ENCODE measurements at places on chromosomes 2 and 18.

DNA sequence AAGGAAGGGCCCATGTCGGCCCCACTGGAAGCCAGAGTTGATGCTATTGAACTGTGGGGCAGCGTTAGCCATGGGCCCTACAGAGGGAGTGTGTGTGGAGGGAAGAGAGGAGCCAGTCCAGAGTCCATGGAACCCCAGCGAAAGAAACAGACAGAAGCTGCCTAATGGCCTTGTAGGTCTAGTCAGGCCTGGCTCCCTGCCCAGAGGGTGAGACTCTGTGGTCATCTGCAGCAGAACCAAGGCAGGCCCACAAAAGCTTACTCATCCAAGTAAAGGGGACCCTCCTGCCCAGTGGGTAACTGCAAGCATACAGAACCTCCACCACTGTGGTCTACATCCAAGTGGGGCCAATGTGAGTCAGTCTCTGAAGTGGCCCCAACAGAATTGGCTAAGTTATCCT is 439.8 kb downstream of the TGIF1 start:
- no peak for DNase-seq

DNA sequence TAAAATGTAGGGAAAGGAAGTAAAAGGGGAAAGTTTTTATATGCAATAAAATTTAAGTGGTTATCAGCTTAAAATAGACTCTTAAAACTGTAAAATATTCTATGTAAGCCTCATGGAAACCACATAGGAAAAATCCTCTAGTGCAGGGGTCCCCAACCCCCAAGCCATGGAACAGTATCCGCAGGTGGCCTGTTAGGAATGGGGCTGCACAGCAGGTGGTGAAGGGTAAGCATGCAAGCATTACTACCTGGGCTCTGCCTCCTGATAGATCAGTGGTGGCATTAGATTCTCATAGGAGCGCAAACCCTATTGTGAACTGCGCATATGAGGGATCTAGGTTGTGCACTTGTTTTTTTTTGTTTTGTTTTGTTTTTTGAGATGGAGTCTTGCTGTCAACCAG is 1409.3 kb upstream of the CDH2 start:
- DNase-seq = no peak

- DNase-seq = no peak
These were observed 816.3 kb upstream of the HS6ST1 start for GRCh38 chr2:129135017-129135416.

DNA sequence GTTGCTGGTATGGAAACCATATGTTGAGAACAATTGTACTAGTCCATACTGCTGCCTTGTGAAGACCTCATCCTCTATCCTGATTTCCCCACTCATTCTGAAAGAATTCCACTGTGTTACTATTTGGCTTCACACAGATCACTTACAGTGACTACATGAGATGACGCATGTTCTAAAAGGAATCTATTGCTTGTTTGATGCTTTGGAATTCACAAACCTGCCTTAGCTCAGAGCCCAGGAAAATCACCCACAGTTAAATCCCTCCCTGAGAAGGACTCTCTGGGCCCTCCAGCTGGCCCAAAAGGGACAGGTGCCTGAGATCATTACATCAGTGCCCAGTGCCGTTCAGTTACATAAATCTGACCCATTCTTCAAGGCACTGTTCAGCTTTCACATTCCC is 45.3 kb downstream of the KLHL29 start:
- no peak for DNase-seq

DNA sequence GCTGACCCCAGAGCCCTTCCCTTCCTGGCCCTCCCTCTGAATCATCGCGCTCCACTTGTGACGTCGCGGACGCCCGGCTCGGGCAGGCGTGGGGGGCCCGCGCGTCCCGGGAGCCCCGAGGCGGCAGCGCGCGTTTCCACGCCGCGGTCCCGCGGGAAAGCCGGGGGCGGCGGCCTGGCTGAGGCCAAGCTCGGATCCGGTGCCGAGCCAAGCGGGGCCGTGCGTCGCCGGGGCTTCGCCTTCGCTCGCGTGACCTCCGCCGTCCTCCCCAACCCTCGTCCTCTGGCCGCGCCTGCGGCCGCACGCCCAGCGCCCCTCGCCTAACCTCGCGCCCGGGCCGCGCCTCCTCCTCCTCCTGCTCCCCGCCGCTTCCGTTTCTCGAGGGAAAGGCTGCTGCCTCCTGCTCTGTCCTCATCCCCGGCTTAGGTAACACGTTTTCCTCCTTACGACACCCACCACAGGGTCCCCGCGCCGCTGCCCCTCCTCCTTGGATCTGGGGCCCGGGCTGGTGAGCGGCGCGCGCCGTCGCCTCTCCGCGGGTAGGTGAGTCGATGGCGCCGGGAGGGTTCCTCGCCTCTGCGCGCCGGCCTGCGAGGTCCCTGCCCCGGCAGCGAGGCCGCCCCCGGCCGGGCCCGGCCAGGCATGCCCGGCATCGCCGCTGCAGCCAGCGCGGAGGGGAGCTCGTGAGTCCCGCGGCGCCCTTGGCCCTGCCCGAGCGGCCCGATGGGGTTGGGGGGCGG is at the start of gene INPP1:
TSS of gene INPP1 (plus strand) at position 54 of the 740 bp plus-strand sequence. CDS start 16,514 bp downstream, outside the sequence.
- DNase-seq = no peak

DNA sequence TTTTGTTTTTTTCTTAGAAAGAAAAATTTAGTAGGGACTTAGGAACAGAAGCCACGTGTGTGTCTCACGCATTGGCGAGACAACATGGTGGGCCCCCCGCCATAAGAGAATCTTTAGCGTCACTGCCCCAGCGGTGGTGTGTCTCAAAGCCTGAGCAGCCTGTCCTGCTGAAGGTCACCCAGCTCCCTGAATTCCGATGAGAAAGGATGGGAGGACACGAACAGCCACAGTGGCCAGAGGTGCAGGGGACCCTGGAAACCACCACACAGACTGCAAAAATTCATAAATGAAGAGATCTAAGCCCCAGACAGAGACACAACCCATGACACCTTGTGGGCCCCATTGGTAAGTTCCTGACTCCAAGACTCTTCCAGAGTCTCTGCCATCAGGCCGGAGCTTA is 266.1 kb upstream of the RAB6C start:
- no peak for DNase-seq

DNA sequence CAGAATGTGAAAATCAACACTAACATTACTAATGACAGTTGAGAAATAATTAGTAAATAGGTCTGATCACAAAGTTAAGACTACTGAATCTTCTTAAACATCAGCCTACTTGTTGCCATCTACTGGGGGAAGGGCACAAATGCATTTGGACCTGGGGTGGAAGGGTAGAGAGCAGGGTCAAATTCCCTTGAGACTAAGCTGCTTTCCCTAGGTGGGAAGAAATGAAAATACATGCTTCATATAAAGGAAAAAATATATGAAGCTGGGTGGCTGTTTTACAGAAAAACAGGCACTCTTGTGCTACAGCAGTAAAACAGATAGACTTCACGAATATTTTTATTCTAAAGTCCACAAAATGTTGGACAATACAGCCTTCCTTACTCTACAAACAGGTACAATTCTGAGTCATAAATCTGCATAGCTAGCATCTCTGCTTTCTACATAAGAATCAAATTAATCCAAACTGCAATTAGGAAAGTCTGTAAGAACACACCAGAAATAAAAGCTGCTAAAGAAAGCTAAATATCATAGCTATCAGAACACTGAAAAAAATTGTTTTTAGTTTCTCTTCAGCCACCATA is 10.9 kb downstream of the TRIP12 start:
- no peak for DNase-seq

- no peak for DNase-seq
These were observed 328.1 kb upstream of the PKDCC start for GRCh38 chr2:41719756-41720155.

DNA sequence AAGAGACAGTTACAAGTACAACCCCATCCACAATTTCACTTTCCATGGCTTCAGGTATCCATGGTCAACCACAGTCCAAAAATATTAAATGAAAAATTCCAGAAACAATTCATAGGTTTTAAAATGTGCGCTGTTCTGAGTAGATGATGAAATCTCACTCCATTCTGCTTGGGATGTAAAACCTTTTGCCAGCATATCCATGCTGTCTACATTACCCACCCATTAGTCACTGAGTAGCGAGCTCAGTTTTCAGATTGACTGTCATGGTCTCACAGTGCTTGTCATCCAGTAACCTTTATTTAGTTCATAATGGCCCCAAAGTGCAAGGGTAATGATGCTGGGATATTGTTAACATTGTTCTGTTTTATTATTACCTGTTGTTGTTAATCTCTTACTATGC is 40.5 kb downstream of the SMAD4 start:
- no peak for DNase-seq

GRCh38 chr18:37321582-37322491 is 243.8 kb downstream of the CELF4 start:
- no peak for DNase-seq

GRCh38 chr18:74836296-74837139 is 238.8 kb downstream of the ZNF407 start:
- DNase-seq = no peak

- DNase-seq = no peak
These were observed 38.0 kb downstream of the SLC4A1AP start for GRCh38 chr2:27701676-27702075.

DNA sequence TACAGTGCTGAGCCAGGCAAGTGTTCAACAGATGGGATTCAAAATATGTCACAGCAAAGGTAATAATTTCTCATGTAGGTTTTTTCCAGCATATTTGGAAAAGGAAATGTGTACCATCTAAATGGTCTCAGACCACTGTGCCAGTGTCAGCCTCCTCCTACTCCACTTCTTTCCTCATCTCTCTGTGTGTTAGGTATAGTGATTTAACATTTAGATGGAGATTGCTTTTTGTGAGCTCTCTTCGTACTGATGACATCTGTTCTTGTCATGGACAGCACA is 80.9 kb upstream of the TSPYL6 start:
- DNase-seq = no peak

GRCh38 chr18:62837011-62837410 is 121.7 kb downstream of the PHLPP1 start:
- DNase-seq = no peak

DNA sequence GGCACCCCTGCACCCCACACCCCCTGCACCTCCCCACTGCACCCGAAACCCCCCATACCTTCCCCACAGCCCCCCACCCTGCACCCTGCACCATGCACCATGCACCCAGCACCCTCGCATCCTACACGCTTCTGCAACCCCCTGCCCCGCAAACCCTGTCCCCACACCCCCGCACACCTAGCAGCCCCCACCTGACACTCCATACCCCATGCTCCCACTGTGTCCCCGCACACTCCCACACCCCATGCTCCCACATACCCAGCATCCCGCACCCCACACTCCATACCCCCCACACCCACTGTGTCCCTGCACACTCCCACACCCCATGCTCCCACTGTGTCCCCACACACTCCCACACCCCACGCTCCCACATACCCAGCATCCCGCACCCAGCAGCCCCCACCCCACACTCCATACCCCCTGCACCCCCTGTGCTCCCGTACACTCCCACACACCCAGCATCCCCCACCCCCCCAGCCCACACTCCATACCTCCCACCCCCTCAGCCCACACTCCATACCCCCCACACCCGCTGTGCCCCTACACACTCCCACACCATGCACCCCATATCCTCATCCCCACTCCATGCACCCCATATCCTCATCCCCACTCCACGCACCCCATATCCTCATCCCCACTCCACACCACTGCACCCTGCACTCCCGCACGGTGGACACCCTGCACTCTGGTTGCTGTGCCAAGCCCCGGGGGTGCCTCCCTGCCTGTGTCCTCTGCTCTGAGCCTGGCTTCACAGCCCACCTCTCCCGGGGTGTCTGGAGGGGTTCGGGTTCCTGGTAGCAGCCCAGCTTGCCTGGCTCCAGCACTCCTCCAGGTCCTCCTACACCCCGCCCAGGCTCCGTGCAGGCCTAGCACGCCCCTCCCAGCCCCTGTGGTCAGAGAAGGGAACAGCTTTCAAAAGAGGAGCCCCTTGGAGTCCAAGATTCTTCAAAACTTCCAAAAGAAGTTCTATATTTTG is 93.9 kb upstream of the CTDP1 start:
- no peak for DNase-seq

DNA sequence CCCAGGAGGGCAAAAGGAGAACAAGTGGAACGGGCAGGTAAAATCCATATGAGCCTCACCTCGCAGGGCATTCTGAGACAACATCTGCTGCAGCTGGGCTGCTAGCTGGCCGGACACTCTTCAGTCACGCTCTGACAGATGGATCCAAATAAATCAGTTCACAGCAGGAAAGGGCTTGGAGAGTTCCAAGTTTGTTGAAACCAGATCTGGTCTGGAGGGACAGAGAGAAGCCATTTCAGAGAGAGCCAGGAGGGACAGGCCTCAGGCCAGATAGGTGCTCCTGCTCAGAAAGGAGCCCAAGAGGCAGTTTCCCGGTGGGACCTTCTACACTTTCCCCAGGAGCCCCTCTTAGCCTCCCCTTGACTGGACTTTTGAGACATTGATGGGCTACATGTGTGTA is 28.2 kb upstream of the TNP1 start:
- no peak for DNase-seq

DNA sequence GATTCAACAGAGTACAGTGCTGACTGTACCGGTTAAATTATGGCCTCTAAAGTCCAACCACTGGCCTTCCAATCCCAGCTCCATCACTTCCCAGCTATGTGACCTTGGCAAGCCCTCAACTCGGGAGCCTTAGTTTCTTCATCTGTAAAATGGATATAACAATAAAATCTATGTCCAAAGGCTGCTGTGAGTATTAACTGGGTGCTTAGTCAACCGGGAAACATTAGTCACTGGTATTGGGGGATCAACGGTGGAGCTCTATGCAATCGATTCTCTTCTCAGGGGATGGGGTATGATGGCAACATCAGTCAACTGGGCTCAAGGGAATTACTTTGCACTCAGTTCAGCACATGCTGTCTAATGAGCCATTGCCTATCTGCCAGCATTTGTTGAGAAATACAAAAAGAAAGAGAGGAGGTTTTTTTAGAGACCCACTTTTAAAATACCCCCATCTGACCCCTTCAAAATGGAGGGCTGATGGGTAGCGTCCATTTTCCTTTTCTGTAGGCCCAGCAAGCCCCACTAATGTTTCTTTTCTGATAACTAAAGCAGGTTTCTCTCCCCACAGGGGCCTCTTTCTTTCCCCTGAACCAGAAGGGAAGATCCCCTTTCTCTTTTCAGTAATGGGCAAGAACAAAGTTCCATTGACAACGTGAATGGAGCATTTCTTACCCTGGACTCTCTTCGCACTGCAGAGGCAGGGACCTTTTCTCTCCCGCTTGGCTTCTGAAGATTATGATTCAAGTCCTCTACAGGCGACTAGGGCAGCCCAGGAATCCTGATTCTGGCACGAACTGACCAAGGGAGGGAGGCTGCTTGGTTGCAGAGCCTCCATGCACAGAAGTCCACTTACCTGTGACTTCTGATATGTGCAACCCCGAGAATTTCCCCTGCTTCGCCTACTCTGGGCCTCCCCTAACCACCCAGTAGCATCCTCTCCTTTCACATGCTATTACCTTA is 8.7 kb upstream of the AGFG1 start:
- no peak for DNase-seq

DNA sequence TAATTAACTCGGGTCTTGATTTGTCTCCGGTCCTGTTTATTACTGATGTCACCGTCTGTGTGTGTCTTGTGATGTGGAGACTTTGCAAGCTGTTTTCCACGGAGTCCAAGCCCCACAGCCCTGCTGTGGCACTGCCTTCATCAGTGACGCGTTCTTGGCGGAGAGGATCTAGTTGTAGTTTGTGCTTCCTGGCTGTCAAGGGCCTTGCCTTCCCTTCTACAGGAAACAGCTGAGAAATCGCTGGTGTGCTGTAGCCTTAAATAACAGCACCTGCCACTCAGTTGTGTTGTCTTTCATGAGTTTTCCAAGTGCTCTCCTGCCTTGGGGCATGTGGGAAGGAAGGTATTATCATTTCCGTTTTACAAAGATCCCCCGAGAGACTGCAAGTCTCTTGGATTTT is 26.3 kb downstream of the CTIF start:
- DNase-seq = no peak

Data from CMK (cell line).